NCI-H187 (cell line): ENCODE measurements at places on chromosomes 13 and 19.
A peak's percentile ranks its signal among the peaks of the same experiment; 100 is the strongest.

DNA sequence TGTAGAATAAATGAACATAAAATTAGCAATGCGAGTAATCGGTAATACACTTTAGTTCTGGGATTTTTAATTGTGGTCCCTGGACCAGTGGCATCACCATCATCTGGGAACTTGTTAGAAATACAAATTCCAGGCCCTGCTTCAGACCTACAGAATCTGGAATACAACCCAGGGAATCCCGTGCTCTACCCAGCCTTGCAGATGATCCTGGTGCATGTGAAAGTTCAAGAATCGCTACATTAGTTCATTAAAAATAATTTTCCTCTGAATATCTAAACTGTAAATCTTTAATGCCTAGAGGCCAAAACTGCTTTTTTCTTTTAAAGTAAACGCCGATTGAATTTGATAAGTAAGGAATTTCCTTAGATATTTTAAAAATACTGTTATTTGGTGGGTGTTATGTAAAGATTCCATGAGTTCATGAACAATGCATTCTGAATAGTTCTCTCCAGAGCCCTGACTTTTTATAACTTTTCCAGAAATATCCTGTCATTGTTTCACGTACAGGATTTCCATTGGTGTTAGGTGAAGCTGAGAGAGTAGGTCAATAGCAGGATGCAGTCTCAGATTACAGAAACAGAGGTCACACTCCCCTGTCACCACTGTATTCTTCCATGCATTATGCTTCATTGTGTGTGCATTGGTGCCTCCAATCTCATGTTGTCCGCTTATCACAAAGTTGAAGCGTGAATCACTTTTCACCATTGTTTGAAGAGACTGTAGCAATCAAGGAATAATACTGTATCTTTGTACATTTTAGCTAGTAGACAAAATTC lies 596.5 kb upstream of the KLF12 start:
- DNase-seq = no peak

DNA sequence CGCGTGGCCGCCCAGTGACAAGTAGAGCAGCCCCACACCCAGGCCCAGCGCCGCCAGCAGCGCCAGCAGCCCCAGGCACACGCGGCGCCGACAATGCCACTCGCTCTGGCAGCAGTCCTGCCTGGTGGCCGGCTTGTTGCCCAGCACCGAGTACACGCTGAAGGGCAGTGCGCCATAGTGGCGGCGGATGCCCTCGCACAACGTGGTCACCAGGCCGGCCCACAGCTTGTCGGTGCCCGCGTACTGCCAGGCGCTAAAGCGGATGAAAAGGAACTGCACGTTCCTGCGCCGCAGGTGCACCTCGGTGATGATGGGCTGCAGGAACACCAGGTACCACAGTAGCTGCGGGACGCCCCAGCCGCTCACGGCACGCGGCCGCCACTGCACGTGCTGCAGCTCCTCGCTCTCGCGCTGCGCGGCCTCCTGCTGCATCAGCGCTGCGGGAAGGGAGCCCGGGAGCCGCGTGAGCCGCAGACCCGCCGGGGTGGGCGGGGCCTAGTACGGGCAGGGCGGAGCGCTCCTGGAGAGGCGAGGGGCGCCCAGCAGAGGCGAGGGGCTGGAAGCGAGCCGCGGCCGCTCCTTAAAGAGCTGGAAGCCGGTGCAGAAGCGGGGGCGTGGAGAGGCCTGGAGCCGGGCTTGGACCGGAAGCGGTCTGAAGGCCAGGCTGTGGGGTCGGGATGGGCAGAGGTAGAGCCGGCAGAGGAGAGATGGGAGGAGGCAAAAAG lies 7.3 kb downstream of the NKPD1 start:
- no peak for DNase-seq

DNA sequence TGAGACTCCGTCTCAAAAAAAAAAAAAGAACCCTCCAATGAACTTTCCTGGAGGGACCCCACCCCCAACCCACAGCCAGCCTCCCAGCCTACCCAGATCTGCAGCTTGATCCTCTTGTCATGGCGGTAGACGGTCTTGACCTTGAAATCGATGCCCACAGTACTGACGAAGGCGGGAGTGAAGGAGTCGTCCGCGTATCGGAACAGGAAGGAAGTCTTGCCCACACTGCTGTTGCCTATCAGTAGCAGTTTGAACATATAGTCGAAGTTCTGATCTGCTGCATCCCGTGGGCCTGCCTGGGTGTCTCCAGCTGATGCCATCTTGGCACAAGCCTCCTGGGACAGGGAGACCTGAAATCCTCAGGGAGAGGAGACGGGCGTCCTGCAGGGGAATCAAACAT lies 2.4 kb downstream of the RAB3D start:
- no peak for DNase-seq

- DNase-seq = peak; percentile 29
Observed at GRCh38 chr13:36918246-36919131, 1.5 kb downstream of the SMAD9 start.

GRCh38 chr13:35838356-35838755 lies 292.8 kb downstream of the DCLK1 start:
- DNase-seq = no peak

GRCh38 chr13:25042151-25042865 lies 53.6 kb upstream of the PABPC3 start:
- DNase-seq = peak; percentile 24

DNA sequence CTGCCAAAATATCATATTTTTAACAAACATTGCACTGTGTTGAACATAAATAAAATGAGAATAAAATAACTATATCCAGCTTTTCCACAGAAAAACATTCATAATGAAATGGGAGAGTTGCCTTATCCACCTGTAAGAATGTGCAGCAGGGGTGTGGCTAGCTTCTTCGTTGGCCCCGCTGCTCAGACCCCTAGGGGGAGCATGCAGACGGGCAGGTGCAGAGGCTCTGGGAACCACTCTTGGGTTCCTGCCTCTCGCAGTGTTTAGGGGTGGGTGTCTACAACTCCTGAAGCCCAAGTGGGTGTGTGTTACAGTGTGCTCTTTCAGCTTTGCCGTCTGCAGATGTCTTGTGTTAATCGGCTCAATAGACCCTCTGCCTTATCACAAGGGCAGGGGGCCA lies 121.7 kb downstream of the SLITRK5 start:
- no peak for DNase-seq

GRCh38 chr19:44698492-44699201 lies at the start of gene CEACAM16:
TSS of gene CEACAM16 (plus strand) at chr19:44699151. CDS start at chr19:44701457, 2,306 bp downstream.
- DNase-seq = no peak

DNA sequence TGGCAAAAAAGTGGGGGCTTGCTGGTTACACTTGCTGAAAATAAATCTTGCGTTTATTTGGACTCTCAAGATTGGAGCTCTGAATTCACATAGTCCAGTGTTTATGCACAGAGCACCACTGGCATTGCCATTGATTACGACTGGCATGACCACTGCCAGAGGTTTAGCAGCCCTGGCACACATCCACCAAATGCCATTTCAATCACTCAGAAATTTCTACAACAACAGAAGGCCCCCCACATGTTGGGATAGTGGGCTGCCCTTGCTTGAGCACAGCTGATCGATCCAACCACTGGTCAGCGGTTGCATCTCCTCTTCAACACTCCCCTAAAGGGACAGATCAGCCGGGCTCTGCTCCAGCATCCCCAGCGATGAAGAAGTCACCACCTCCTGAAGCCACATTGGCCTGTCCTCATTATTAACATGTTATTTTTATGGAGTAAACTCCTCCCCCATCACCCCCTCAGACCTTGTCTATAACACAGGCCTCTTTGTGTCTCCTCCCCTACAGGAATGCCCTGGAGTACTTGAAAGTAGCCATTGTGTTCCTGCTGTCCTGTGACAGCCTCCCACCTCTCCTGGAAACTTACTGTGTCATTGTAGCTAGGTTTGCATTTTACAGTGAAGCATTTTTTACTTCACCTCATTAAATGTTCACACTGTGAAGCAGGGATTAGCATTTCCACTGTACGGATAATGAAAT lies 51.3 kb downstream of the CDADC1 start:
- no peak for DNase-seq

DNA sequence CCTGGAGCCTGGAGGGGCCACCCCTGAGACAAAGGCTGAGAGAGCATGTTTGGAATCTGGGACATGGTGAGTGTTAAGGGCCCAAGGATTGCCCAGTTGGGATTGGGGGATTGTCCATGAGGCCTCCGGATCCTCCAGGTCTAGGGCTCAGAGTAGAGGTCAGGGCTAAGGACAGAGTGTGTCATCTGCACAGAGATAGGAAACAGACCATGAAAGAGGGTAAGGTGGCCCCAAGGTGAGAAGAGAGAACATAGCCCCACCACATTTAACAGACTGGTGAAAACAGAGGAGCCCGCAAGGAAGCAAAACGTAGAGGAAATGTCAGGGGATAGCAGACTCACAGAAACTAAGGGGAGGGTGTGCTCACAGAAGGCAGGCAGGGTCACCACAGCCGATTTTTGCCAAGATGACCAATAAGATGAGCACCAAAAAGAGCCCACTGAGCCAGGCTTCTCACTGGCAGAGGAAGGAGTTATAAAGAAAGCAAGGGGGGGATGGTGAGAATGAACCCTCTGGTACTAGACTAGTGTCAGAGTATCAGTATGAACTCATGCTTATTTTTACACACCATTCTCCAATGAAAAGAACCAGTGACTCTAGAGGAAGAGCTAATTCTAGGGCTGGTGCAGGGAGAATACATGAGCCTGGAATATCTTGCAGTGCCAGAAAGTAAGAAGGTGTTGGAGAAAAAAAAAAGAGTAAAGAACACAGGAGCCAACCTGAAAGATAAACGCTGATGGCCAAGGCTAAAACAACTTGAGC lies 17.5 kb downstream of the DYRK1B start:
- no peak for DNase-seq

DNA sequence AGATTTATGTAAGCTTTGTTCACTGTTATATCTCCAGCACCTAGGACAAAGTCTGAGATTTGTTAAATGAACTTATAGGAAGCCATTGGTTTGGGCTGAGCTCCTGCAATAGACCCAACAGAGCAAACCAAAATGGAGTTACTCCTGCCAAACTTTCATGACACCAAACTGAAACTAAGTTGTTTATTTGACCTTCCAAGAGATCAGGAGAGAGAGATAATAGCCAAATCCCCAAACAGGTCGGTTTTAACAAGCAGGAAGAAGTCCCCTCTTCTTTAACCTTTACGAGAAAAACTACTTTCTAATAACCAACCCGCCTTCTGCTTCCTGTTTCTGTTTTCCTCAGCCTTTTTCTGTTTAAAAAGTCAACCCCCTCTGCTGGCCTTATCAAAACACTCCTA lies 54.9 kb upstream of the ATP12A start:
- DNase-seq = no peak

DNA sequence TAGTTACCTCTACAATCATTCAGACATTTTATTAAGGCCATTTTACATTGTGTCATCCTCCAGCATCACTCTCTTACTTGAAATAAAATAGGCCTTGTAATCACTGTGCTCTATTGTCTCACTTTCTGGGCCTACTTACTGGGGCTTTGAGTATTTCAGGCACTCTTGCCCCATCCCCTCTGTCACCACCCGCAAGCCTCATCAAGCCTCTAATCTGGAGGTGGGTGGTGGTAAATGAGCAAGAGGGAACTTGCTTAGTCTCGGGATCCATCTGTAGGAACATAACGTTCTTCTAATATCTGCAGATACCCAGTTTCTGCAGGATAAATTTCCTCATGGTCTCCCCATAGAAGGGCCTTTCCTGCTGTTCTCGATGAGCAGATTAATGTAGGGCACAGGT lies 19.4 kb upstream of the GPR18 start:
- no peak for DNase-seq

GRCh38 chr19:40396886-40397567 lies 7.0 kb upstream of the HIPK4 start:
- DNase-seq = no peak

DNA sequence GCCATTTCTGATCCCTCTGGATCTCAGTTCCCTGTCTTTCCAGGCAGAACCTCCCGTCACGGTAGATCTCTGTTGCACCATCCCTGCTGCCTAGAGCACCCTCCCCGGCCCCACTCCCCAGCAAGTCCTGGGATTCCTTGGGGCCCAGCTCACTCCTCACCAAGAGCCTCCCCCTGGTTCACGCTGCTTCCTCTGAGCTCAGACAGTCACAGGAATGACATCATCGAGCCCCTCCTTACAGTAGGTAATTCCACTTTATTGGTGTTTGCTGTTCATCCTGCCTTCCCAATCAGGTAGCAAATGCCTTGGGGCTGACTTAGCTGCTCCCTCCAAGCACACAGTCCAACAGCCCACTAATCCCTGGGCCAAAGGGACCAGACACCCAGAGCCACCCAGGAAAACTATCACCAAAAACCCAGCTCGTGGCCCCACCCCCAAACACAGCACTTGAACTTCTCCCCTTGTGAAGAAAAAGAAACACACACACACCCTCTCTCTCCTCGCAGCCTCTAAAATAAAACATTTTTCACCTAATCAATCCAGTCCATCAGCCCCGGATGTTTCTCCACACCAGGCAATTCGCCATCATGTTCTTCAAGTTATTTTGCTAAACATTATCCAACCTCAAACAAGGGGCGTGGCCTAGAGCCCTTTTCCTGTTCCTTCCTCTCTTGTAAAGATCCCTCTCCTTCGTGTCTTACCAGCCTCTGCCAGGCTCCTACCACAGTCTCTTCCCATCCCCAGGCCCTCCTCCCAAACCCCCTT lies 2.5 kb downstream of the NAPA start:
- no peak for DNase-seq
